Stimulated activated CD4-positive, alpha-beta T cell treated with anti-CD3 and anti-CD28 coated beads, Interleukin-1b, Interleukin-23, amount 100 ng/mL, for 1 hour (primary cell): ENCODE measurements at places on chromosomes 1 and 21.

GRCh38 chr1:1185101-1185765 lies 11.6 kb downstream of the TTLL10 start:
- DNase-seq, result no peak

DNA sequence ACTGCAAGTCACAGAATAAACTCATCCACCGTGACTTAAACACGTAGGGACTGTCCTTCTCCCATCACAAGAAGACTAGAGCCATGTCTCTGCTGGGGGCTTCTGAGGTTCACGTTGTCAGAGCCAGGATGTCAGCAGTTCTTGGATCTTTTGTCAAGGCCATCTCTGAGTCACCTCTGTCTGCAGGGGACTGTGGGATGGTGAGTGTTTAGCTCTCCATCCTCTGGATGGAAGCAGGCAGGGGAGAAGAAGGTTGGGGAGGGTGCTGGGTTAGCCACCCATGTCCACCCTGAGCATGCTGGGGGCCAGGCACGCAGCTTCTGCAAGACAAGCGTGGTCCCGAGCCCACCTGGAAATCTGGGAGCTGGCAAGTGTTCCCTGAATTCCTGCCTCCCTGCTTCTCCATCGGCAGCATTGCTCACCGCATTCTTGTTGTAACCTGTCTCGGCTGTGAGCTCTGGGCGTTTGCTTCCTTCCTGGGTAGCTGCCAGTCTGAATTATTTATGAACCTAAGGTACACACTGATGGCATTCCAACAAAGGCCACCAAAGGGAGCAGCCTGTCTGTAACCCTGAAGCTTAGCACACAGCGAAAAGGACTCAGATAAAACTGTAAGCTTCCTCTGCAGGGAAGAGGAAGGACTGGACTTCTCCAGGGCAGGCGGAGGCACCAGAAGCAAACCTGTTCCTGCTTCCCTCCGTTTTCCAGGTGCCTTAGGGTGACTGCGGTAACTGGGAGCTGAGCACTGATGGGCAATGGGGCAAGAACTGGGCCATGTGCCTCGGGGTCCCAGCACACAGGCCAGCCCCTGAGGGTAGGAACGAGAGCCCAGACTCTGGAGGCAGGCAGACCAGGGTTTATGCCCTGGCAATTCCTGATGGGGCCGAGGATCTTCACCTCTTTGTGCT lies 88.6 kb downstream of the RIPK4 start:
- DNase-seq, result no peak

DNA sequence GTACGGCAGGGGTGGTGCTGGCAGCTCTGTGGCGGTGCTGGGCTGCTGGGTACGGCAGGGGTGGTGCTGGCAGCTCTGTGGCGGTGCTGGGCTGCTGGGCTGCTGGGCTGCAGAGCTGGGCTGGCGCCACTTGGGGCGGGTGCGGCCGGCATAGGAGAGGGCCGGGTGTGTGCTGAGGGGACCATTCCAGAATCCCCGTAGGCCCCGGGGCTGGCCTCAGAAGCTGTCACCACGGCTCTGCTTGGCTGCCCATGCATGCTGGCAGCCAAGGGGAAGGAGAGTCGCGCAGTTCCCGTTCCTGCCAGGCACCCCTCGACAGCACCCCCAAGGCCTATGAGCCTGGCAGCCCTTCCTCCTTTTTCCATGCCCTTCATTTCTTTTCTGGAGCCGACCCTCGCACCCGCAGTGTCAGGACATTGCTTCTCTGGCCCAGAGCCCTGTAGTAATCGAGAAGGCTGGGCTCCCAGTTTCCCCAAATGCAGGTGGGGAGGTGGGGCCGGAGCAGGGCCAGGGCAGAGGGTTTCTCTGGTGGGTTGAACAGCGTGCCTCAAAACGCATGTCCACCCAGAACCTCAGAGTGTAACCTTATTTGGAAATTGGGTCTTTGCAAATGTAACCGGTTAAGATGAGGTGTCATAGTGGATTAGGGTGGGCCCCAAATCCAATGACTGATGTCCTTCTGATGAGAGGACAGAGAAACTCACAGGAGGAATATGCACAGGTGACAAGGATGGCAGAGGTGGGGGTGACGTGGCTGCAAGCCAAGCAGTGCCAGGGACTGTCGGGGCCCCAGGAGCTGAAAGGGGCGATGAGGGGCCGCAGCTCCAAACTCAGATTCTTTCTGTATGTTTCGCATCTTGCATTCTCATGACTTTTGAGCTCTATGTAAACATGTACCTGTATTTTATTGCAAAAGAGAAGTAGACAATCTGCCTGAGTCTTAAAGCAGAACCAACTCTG lies 71.0 kb upstream of the ACTRT2 start:
- DNase-seq, result no peak

DNA sequence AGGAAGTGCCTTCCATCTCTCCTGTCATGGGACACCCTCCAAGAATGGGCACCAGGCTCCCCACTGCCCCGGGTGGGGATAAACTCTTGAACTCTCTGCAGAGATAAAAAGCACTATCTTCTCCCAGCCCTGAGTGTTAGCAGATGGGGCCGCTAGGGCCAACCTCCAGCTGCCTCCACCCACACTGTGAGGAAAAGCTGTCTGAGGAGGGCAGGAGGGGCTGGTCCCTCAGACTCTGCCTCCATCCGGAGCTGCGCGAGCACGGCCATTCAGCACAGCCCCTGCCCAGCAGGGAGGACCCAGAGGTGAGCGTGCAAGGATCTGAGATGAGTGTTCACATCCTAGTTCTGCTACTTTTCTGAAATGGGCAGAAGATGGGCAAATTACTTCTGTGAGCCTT lies 51.8 kb upstream of the TRABD2B start:
- DNase-seq, result no peak

DNA sequence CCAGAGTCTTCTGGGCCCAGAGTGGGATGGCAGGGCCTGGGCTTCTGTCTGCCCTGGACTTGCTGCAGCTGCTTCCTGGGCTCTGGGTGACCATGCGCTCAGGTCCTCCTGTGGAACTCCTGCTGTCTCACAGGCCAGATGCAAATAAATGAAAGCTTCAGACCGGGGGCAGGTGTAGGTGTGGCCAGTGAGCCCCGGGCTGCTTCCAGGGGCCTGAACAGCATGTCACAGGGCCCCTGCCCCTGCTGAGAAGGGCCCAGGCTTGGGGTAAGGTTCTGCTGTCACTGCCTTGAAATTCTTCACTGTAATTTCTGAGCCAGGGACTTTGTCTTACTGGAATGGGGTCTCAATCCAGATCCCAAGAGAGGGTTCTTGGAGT lies 2.5 kb upstream of the PKNOX1 start:
- no peak for DNase-seq

GRCh38 chr1:53557830-53558738 lies 98.9 kb downstream of the DMRTB1 start:
- DNase-seq, result no peak

DNA sequence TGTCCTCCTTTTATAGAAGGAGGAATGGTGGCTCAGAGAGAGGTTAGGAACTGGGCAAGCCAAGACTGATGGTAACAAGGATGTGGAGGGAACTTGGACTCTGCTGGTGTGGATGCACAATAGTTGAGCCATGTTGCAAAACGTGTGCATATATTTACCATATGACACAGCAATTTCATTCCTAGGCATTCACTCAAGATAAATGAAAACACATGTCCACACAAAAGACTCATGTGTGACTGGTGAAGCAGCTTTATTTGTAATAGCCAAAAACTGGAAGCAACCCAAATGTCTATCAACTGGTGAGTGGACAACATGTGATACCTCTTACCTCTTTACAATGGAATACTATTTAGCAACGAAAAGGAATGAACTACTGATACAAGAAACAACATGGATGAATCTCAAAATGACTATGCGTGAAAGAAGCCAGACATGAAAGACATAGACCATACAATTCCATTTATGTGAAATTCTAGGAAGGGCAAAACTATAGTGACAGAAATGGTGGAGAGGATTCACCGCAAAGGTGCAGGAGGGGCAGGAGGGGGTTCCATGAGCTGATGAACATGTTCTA lies 36.2 kb downstream of the CAMK2N1 start:
- DNase-seq, result no peak

DNA sequence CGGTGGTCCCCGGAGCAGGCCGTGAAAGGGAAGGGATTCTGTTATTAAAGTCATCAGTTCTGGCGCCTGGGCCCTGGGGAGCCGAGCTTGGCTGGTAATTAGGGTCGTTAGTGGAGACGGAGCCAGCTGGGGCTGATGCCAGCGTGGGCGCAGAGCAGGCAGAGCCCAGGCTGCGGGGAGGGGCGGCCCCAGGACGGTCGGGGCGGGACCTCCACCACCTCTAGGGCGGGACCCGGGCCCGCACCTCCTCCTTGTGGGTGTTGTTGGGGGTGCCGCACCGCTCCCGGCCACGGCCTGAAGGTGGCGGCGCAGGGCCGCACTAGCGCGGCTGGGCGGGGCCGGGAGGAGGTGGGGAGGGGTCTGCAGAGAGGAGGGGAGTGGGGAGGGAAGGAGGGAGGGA lies 470.6 kb downstream of the PTPRU start:
- no peak for DNase-seq

GRCh38 chr1:85599076-85599491 lies 18.5 kb downstream of the CCN1 start:
- DNase-seq, result no peak

- DNase-seq, result no peak
Observed at GRCh38 chr1:183609313-183609712, 19.1 kb upstream of the NCF2 start.

DNA sequence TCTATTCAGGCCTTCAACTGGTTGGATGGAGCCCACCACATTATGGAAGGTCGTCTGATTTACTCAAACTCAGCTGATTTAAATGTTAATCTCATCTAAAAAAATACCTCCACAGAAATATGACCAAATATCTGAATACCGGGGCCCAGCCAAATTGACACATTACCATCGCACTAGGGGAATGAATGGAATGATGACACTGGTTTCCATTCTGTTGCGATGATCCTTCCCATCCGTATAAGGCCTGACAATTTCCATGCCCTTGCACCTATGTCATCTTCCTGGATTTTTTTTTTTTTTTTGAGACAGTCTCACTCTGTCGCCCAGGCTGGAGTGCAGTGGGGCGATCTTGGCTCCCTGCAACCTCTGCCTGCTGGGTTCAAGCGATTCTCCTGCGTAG lies 397.5 kb downstream of the KIF26B start:
- DNase-seq, result no peak

GRCh38 chr1:218779341-218780100 lies 394.2 kb upstream of the LYPLAL1 start:
- no peak for DNase-seq

DNA sequence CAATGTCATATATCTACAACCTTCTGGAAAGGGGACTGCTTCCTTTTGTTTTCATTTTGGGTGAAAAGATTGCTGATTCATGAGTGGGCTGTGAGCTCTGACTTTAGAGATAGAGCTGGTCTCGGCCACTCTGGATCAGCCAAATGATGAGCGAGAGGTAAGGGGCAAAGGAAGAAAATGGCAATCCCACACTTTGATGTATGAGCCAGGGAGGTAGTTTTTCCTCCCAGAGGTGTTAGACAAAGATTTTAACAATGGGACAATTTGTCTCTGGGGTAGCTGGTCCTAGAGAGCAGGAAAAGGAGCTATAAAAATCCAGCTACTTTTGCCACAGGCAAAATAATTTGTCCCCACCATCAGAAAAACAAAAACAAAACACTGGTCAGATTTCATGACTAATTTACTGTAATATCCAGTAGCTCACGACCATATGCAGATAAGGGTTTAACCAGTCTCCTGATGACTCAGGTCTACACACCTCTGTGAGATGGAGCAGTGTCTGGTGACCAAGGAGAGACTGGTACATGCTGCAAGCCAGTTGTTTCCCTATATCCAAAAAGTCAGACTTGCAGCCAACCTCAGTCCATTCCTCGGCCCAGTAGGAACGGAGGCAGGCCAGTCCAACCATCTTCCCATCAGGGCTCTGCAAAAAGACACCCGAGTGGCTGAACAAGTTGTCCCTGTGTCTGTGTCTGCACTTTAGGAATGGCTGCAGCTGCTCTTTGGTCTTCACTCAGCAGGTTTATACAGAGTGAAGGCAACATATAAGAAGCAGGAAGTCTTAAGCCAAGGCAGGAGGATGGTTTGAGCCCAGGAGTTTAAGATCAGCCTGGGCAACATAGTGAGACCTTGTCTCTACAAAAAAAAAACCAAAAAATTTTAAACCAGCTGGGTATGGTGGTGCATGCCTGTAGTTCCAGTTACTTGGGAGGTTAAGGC lies 29.2 kb downstream of the DNASE2B start:
- no peak for DNase-seq

DNA sequence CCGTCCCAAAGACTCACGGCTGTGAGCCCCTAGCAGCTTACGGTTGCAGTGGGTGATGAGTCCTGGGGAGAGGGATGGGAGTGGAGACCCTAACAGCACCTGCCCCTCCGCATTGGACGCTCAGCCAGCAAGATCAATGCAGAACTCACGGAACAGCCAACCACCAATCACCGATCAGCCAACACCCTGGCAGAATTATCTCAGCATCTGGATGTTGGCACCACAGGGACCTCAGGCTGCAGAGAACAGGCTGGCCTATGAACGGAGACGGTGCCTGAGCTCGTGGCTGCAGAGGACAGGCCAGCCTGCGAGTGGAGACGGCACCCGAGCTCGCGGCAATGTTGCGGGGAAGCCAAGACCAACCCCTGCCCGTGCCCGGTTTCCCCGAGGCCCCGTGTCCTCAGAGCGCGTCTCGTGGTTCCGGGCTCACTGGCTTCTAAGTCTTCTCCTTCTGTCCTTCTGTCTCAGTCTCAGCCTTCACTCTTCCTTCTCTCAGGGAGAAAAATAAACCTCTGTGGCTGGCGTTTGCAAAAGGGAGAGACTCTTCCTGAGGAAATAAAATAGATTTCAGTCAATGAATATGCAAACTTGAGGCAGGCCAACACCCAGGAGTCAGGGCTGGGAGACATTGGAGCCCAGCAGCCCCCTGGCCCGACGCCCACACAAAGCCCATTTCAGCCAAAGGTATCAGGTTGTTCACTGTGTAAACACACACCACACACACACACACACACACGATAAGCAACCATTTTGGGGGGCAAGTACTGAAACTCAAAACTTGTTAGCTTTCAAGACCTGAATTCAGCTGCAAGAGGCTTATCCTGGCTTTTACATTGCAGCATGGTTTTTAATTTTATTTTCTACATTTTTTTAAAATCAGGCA lies 67.8 kb downstream of the SIK1 start:
- DNase-seq, result no peak

GRCh38 chr1:153431427-153431826 lies 15.1 kb downstream of the S100A7A start:
- DNase-seq, result no peak

DNA sequence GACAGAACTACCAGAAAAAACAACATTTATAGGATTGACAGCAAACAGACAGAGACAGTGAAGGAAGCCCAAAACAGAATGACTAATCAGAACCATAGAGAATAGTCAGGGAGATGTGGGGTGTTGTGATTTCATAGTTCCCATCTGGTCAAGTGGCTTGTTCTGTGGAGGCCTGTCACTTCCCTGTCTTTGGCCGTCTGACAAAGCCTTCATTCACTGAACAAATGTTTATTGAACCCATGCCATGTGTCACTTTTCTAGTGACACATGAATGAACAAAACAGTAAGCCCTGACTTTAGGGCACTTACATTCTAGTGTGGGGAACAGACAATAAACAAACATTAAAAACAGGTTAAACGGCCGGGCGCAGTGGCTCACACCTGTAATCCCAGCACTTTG lies 3.2 kb upstream of the SRRM1 start:
- no peak for DNase-seq
